COLO829 (cell line): ENCODE measurements at places on chromosomes 3 and 15.

DNA sequence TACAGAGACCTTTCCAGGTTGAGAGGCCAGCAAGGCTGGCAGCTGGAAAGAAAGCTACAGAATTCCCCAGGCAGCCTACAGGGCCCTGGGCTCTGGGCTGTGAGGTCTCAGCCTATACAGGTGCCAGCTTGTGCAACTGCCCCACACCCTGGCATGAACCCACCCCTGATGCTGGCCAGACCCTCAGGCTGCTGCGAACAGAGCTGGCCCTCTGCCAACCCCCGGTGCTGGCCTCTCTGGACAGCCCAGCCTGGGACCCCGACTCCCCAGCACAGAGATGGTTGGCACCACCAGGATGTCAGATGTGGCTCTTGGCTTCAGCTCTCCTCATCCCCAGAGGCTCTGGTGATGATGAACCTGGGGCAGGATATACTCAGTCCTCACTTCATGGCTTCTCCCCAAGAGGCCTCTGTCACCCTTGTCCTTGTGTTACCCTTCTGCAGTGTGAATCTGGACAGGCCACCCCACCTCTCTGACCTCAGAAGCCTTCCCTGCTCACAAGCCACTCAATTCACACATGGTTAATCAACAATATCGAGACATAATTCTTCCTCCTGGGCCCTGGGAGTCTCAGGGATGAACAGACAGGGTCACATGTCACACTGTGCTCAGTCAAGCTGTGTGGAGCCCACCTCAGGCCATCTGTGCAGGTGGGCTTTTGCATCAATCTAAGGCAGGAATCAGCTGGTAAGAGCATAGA, 11.0 kb upstream of the BFSP2 start:
- no peak for DNase-seq

GRCh38 chr3:161273589-161274218, 52.6 kb downstream of the NMD3 start:
- DNase-seq = no peak

- DNase-seq = no peak
Measured at GRCh38 chr3:126753191-126754160, 49.4 kb downstream of the CHCHD6 start.

DNA sequence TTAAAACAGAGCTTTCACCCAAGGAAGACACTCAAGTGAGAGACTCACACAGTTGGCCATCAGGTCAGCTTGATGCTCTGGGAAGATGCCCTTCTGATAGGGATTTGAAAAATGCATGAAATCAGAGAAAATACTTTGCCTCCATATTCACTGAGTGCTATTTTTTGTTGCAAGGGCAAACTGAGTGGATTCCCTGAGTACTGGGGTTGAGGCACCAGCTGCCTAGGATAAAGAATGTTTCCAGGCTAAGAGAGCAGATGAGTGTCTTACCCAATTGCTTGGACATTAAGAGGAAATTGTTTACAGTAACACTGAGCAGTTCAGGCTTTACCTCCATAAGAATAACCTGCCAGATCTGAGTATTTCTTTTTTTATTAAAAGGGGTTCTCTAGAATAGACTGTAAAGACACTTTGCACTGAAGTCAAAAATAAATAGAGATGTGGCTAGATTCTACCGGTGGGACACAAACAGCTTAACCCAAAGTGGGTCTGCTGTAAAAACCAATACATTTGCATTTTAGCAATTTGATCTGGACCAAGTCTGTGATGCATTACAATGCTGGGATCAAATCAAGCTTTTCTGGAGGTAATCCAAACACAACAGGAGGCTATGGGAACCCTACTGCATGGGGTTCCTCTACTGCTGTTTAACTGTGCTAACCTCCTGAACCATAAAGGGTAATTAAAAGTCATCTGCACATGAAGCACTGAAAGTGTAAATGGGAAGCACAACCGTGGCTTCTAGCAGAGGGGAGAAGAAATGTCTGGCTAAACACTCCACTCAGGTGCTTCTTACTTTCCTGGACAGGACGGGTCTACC, 238.8 kb upstream of the WNT5A start:
- no peak for DNase-seq

DNA sequence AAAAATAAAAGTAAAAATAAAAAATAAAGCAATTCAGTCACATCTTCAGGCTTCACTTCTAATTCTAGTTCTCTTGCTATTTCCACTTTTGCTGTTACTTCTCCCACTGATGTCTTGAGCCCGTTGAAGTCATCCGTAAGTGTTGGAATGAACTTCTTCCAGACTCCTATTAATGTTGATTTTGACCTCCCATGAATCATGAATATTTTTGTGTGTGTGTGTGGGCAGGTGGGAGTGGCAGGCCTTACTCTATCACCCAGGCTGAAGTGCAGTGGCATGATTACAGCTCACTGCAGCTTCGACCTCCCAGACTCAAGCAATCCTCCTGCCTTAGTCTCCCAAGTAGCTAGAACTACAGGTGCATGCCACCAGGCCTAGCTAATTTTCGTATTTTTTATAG, 10.7 kb downstream of the USP4 start:
- no peak for DNase-seq

- no peak for DNase-seq
Measured at GRCh38 chr15:94107652-94108051, 123.7 kb upstream of the MCTP2 start.

GRCh38 chr3:13013151-13013561, 60.1 kb downstream of the IQSEC1 start:
- DNase-seq = no peak

DNA sequence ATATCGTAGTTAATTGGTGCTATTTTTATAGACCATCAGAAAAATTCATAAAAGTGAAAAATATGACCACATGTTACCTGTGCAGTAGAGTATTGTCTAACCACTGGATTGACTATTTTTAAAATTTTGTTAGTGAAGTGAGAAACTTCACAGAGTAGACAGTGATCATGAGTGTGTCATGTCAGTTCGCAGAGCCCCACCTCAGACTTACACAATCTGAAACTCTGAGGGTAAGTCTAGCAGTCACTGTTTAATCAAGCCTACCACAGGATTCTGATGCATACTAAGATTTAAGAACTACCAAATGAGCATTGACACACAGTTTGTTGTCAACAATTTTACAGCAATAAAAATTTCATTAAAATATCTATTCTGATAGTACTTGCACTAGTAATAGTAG, 552.9 kb upstream of the SUCLG2 start:
- DNase-seq = no peak

DNA sequence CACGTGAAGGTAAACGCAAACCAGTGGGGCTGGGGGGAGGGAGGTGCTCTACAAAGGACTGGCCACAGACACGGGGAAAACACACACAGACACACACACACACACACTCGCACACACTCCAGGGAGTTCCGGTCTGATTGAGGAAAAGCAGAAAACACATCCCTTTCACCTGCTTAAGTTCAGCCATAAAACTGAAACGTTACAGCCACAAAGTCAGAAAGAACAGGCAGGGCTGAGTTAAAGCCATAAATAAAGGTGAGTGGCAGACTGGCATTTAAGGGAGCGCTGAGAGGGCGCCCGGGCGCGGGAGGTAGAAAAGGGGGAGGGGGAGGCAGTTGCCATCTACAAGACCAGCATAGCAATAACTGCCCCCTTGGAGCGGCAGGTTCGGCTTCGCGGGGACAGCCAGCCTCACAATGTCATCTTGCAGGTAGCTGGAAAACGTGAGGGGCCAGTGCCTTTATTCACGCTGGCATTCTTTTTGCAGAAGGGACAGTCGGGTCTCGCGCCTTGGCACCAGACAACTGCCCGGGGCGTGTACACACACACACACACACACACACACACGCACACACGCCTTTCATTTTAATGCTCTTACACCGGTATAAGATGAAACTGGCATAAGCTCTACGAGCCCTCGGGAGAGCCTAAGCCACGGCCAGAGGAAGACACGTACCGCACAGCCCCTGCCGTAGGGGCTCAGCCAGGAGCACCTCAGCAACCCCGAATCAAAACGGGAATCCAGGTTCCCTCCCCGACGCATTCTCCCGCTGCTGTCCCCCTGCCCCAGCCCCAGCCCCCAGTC, 866 bp downstream of the TNIK start:
- no peak for DNase-seq

GRCh38 chr3:160134454-160134853, 90.8 kb upstream of the C3orf80 start:
- no peak for DNase-seq

DNA sequence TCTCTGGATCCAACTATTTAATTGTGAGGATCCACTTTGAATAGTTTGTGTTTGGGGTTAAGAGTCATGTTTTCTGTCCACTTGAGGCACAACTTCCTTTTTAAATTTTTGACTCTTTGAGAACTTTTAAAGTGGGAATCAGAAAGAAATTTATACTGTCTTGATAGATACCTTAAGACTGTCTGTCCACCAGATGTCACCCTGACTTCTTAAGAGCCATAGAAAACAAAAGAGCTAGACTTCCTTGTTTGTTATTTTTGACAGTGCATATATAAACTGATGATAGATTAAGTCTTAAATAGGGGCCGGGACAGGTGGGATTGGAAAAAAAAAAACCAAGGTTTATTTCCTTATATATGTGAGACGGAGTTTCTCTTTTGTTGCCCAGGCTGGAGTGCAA, 52.1 kb upstream of the WDR72 start:
- DNase-seq = no peak

DNA sequence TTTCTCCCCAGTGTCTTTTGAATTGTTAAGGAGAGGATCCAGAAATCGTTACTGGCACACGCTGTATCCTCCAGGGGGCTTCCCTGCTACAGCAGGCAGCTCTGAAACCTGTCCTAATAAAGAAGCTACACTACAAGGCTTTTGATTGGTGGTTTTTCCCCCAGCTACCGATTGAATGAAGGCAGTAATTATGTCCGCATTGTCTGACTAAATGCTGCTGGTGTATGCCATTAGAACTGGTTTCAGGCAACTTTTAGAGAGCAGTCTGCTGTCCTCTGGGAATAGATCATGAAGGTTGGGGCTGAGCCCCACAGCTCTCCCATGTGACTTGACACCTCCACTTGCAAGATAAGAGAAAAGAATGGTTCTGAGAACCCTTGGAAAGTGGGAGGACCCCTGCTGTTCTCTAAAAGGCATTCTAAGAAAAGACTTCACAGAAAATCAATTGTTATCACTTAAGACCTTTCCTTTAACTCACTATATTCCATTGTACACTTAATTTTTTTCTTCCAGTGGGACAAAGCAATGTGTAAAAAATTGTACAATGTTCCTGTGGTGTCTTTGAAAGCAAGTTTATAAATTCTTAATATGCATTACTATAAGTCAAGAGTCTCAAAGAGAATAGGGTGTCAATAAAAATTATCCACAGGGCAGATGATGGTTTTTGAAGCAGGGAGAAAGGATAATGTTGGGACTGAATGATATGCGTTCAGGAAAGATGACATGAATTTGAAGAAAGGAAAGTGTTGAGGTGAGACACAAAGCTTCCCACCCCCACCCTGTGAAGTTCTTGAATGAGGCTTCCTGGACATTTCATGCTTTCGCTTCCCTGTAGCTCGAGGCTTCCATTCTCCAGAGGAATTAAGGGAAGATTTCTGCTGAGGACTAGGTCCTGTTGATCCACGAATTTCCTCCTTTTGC, 53.0 kb upstream of the DAZL start:
- no peak for DNase-seq

DNA sequence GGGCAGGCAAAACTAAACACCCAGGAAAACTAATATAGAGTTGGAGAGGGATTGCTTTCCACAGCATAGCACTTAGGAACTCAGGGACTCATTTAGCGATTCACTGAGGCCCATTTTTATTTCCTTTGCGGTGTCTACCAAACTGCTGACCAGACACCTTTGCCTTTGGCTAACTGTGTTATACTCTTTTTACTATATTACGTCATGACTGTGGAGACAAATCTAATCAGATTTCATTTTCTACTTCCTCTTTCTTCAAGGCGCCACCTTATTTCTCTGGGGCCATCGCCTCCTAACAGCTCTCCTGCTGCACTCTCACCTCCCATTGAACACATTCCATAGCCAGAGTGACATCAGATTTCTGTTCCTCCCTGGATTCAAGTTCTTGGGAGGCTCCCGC, 215.7 kb upstream of the WNT5A start:
- no peak for DNase-seq

- DNase-seq = no peak
Measured at GRCh38 chr3:155372281-155372680, 78.8 kb upstream of the STRIT1 start.

DNA sequence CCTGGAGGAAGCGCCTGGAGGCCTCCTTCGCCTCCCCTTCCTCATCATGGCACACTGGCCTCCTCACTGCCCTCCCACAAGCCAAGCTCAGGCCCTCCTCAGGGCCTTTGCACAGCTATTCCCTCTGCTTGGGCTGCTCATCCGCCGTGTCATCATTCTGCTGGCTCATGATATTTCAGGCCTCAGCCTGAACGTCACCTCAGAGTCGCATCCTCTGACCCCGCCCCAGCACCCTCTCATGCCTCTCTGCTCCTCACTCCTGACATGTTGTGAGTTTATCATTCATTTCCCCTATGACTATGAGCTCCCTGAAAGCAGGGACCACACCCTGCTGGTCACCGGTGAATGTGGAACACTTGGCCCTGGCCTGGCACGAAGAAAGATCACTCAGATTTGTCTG, 20.7 kb upstream of the POC1A start:
- DNase-seq = no peak

GRCh38 chr3:113601240-113601639, 68.9 kb downstream of the SIDT1 start:
- no peak for DNase-seq

- DNase-seq = no peak
Measured at GRCh38 chr3:130517602-130518001, 625 bp downstream of the COL6A6 start.

GRCh38 chr3:107650788-107651187, 128.0 kb downstream of the BBX start:
- no peak for DNase-seq

DNA sequence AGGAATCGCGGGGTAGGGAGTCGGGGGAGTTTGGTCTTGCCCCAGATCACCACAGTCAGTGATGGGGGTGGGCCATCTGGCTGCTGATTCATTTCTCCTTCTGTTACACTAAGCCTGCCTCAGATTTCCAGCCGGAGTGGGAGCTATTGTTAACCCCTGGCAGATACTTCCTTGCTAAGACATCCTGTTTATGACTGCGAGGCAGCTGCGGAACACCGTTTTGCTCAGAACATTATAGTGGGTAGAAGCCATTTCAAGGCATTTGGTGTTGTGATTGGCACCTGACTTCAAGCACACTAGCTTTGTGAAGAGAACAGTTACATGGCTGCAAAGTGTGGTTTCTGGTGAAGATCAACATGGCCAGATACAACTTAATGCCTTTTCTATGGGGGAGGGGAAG, 73.8 kb downstream of the FLNB start:
- DNase-seq = no peak
